Activated T-cell treated with anti-CD3 and anti-CD28 coated beads, Interleukin-2, amount 50 U/mL, for 1 hour (primary cell): ENCODE measurements at places on chromosomes 2 and 18.

GRCh38 chr2:132479155-132479554, 62.5 kb downstream of the GPR39 start:
- DNase-seq: no peak

- DNase-seq: no peak
Measured at GRCh38 chr2:152024477-152024876, 74.4 kb downstream of the CACNB4 start.

- DNase-seq: no peak
Measured at GRCh38 chr2:60294901-60295635, 258.4 kb downstream of the BCL11A start.

DNA sequence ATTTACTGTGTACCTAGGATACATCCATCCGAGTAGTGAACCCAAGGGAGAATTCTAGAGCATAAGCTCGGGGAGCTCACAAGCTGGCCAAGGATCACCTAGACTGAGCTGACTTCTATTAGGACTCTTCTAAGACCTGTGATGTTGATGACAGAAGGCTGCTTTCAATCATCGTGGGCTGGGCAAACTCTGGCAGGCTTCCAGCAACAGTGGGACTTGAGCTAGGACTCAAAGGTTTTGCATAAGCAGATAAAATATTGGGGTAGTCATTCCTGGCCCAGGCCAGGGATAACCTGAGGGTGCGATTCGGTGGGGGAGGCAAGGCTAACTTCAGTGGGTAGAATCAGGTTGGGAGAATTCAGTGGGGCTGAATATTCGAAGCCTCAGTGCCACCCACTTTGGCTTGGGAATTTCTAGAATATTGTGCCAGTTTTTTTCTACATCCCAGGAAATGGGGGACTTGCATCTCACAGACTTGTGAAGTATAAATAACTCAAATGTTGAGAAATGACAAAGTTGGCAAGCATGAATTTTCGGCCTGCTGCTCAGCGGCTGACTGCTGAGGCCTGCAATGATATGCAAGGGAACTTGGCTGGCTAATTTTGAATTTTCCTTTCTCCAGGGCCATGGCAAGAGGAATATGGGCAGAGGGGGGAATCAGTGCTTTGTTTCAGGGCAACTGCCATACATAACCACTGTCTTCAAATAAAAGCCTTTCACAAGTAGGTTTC, 274.3 kb downstream of the PRKCE start:
- no peak for DNase-seq

DNA sequence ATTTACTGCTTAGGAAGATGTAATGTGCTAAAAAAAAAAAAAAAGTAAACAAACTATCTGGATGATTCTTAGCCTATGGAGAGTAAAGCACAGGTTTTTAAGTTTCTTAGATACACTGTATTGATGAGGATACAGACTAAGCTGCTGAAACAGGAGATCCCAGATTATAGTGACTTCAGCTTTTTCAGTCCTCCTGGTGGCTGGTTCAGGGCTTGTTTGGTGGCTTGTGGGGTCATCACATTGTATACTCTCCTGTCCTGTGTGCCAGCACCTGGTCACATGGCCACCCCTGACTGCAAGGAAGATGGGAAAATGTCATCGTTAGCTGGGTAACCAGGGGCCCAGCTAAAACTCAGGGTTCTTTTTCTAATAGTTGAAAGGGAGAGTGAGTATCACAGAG, 31.4 kb downstream of the RAB31 start:
- DNase-seq: no peak
